Caudate nucleus (tissue), 63 donors: ENCODE measurements at places on chromosomes 1 and 21.

DNA sequence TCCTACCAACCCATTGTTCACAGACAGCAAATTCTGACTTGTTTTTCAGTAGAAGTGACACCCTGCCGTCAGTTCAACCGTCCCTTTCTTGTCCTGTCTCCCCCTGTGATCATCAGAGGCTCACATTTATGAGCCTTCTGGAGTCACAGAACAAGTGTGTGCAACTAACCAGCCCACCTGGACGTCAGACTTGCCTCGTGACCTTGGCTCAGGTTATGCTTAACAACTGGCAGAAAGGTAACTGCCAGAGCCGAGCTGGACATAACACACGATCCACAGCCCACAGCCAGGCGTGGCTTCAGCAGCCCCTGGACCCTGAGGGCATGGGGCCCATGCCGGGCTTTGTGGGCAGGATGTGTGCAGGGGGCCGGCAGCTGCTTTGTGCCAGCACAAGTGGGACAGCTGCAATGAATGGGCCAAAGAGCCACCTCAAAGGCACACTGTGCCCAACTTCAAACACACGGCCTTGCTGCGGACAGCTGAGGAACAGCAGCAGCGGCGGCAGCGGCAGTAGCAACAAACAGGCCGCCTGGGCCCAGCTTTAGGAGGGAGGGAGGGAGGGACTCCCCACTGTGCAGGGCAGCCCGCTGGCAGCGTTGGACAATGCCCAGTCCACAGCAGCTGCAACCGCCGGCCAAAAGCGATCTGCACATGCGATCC is 103.9 kb downstream of the ZBTB18 start:
- DNase-seq = peak; percentile 76

DNA sequence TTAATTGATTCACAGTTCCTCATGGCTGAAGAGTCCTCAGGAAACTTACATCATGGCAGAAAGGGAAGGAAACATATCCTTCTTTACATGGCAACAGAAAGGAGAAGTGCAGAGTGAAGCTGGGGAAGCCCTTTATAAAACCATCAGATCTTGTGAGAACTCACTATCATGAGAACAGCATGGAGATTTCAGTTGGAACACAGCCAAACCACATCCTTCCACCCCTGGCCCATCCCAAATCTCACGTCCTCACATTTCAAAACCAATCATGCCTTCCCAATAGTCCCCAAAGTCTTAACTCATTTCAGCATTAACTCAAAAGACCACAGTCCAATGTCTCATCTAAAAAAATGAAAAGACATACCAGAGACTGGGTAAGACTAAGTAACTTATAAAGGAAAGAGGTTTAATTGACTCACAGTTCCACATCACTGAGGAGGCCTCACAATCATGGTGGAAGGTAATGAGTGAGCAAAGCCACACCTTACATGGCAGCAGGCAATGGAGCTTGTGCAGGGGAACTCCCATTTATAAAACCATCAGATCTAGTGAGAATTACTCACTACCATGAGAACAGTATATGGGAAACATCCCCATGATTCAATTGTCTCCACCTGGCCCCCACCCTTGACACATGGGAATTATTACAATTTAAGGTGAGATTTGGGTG is 105.2 kb downstream of the MRPL39 start:
- no peak for DNase-seq

DNA sequence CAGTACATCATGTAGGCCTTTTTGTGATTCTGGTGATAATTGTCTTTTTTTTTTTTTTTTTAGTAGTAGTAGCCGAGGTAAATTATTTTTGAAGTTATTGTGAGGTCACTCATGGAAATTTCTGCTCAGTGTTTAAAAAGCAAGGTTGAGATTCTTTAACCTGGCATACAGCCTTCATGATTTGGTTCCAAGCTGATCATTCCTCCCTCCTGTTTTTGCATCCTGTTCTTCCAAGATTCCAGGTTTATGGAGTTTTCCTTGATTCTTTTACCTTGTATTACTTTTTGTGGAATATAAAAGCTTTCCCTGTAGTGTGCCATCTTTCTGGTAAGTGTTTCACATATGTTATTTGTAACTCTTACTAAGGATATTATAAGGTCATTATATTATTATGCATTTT is 9.1 kb downstream of the ZFYVE9 start:
- DNase-seq = no peak

DNA sequence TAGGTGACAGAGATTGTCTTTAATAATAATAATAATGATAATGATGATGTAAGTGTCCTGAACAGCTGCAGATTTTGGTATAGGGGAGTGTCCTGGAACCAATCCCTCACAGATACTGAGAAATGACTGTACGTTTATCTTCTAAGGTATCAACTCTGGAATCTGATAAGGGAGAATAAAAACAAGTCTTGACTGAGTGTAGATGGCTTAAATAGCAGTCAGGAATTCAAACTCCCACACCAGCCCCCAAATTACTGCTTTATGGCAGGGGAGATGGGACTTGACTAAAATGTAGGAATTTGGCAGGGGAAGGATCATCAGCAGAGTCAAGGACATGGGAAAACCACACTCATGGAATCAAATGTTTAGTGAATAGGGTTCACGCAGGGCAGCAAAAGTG is 6.1 kb upstream of the VHLL start:
- DNase-seq = no peak

DNA sequence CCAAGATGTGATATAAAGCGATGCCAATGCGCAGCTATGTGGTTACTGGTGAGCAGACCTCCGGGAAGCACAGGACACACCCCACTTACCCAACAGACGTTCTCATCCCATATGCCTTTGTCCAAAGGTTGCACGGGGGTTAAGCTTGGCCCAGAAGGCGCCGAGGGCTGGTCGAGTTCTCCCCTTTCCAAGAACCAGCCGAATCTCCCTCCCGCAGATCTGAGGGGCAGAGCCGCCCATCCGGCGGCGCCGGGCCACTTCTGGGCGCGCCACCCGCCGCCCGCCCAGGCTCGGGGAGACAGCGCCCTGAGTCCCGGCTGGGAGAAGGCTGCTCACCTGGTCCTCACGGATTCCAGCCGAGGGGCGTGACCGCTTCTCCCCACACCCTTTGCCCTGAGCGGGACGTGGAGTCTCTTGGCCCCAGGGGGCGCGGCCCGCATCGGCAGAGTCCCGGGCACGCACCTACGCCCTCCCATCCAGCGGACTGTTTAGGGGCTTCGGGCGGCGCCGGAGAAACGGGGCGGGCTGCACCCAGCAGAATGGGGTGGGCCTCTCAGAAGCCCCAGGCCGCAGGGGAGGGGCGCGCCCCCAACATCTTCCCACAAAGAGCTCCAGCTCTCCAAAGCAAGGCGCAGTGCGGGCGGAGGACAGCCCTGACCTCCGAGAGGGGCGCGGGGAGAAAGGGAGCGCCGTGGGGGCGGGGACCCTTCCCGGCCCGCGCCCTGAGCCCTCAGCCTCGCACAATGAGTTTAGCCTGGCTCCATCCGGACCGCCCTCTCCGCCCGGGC is 615 bp downstream of the GPR161 start:
- DNase-seq = no peak
